ENCODE measurements at places on chromosomes 3 and 15. TPM values are rescaled to one million over a fixed set of nuclear protein-coding genes. Genes with fewer than 3 reads are reported as not detected.

GRCh38 chr3:10996345-10997013 lies 3.9 kb downstream of the SLC6A1 start:
- no peak overlapping the region for H3K27ac ChIP-seq
- DNase-seq = no peak
- no peak overlapping the region for H3K4me3 ChIP-seq
- peaks cover 42% of the 10 kb centered on the region for H3K27me3 ChIP-seq
- 0 out of 2 replicates have a peak, but pooled peaks cover 7% of the 10 kb centered on the region for H3K4me1 ChIP-seq

DNA sequence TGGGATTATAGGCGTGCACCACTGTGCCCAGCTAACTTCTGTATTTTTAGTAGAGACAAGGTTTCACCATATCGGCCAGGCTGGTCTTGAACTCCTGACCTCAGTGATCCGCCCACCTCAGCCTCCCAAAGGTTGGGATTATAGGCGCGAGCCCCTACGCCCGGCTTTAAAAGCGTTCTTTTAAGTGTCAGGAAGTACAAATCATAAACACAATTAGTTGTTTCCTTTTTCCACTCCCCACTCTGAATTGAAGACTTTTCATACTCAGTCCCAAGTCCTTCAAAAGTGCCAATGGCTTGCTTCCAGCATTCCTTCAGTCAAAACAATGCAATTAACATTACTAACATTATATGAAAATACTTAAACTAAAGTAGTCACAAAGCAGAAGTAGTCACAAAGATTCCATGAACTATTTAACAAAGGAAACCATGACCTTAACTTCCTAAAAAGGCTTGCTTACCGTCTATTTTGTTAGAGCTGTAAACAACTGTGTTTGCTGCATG lies 8.1 kb downstream of the WDR82 start:
- no peaks in the 10 kb centered on the region for H3K27me3 ChIP-seq
- H3K4me3 ChIP-seq = no peak overlapping the region

- DNase-seq = no peak
- H3K27ac ChIP-seq = no peak overlapping the region
- no peaks in the 10 kb centered on the region for H3K27me3 ChIP-seq
- H3K36me3 ChIP-seq = no peaks in the 10 kb centered on the region
- H3K4me3 ChIP-seq = no peak overlapping the region
Measured at GRCh38 chr3:45606991-45607712, 12.6 kb downstream of the LIMD1 start.

- H3K27me3 ChIP-seq = no peaks in the 10 kb centered on the region
- H3K4me3 ChIP-seq = no peak overlapping the region
- no peak overlapping the region for H3K27ac ChIP-seq
- no peaks in the 10 kb centered on the region for H3K36me3 ChIP-seq
- DNase-seq = no peak
Measured at GRCh38 chr15:37788767-37789396, 145.6 kb upstream of the TMCO5A start.

DNA sequence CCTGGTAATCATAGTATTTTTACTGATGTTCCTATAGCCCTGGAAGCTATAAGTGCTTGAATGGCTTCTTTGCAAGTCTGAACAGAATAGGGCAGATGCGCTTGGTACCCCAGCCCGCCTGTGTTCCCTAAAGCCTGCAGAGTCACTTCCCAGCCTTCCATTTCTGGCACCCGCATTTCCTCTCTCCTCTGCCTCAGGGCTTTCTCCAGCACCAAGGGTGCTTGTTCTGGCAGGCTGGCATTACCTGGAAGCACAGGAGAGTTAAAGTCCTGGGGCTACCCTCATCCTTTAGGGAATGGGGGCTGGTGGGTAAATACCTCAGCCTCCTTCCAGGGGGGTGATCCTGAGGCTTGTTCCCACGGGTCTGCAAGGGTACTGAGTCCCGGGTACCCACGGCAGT lies 7.4 kb upstream of the CHRNA3 start:
- H3K27ac ChIP-seq = no peak overlapping the region
- no peaks in the 10 kb centered on the region for H3K4me1 ChIP-seq
- H3K27me3 ChIP-seq = no peaks in the 10 kb centered on the region
- no peak for DNase-seq

DNA sequence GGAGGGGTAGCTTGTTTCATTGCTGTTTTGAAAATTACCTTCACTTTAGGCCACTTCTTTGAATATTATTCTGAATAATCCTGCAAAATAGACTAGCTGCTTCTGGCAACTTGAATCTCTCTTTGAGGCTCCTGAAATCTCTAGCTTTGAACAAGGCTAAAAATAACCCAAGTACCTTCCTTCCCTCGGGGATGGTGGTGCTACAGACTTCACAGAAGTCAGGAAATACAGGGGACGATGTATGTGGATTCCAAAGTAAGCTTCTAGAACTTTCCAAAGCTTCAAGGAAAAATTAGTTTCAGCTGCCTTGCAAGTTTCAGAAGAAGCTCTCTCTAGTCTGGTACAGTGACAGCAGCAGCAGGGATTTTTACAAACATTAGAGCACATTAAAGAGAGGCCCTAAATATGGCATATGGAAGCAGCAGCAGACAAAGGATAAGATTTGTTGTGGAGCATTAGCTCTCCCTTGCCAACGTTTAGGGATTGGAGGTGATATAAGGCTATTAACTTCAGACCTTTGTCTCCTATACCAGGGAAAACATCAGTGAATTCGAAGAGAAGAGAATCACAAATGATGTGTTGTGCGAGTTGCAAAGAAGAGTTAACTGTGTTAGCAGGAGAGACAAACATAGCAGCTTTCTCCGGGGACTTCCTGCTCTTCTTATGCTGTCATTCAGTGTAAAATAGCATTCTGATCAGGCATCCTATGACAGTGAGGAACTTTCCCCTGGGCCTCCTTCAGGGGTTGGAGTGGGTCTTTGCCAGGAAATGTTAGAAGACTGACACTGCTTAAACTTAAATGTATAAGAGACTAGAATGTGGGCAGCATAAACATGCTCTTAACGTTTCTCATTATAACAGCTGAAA lies 783.0 kb upstream of the ARPP21 start:
- no peak for DNase-seq
- no peak overlapping the region for H3K27ac ChIP-seq
- H3K4me1 ChIP-seq = peaks cover 13% of the 10 kb centered on the region
- H3K27me3 ChIP-seq = no peaks in the 10 kb centered on the region

Gene HMCES
- total RNA-seq = 44.5 TPM
